Ammon's horn (tissue), 1 donor: ENCODE measurements at places on chromosomes 3 and 15.

GRCh38 chr3:58176185-58176530 is 34.6 kb downstream of the DNASE1L3 start:
- DNase-seq = no peak

GRCh38 chr3:26205475-26205874 is 415.6 kb downstream of the OXSM start:
- no peak for DNase-seq

DNA sequence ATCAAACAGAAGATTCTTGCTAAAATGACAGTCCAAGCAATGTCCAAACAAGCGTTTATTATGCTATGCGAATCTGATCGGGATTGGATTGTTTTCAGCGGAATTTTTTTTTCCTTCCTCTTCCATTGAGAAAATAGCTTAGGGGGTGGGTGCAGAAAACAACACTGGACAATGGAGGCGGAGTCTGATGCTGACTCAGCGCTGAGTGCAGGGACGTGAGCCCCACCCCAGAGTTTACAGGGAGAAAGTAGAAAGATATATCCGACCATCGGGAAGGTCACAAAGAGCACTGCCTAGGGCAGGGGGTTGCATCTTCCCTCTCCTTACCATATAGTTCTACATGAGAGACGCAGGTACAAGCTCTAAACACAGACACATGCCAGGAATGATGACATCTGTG is 117.0 kb downstream of the FOXP1 start:
- peak; percentile 43 for DNase-seq

DNA sequence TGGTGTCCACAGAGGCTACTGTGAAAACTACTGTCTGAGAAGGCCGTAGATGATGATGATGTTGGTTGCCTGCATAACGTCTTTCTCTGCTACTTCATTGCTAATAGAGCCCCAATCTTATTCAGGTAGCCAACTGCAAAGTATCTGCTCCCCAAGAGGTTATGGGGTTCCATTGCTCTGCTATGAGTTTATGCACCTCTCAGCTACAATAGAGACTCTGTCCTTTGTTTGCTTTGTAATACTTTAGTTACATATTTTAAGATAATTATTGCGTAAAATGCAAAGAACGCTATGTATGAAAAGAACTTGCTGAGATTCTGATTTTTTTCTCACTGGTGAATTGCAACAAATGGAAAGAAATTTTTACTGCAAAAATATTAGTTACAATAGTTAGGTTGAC is 27.8 kb upstream of the GMPPB start:
- DNase-seq = no peak

DNA sequence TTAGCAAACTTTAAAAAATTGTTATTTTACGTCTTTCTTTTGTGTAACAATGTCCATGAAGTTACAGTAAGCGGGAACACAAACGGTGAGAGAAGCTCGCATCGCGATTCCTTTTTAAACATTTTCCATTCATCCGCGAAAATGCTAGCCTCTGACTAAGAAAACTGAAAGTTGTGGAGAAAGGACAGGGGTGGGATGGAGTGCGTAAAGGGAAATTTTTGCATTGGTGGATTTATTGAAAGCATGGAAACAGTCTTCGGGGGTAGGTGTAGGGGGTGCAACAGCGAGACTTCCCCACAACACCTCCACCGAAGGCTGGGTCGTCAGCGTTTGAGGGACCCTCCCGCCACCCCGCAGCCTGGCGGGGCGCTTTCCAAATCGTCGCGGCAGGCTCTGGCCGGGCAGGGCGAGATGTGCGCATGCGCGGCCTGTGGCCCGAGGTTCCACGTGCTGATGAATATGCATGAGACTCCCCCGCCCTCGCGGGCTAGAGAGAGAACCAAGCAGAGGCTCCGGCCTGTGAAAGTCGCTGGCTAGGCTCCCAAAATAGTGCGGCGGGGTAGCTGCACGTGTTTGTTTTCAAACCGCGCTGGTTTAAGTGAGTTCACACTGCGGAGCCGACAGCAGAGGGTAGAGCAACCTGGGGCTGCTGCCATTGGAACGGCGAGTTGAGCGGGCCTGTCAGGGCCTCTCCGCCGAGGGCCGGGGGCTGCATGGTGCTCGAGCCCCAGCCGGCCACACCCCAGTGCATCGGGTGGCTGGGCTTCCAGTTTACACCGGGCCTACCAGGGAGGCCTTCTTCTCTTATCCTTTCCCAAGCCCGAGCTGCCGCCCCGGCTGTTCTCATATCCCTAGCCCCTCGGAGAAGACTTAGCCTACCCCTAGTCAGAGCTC is 9.9 kb downstream of the ZIC1 start:
- peak; percentile 94 for DNase-seq

DNA sequence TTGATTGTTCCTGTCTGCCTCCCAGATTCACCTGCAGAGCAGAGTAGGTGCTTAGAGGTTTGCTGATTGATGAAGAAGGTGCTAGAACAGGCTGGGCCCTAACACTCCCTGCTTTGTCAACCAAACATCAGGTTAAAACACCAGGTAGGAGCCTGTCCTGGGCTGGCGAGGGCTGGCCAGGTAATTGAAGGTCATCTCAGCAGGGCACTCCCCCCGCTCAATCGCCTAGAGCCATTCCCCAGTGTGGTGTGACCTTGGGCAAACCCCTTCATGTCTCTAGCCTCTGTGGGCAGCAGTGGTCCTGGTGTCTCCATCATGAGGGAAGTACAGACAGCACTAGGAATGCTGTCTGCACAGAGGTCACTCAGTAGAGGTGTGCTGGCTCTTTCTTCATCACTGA is 88.3 kb downstream of the KLF15 start:
- no peak for DNase-seq

- no peak for DNase-seq
Observed at GRCh38 chr3:144394032-144394431, 422.4 kb downstream of the DIPK2A start.

DNA sequence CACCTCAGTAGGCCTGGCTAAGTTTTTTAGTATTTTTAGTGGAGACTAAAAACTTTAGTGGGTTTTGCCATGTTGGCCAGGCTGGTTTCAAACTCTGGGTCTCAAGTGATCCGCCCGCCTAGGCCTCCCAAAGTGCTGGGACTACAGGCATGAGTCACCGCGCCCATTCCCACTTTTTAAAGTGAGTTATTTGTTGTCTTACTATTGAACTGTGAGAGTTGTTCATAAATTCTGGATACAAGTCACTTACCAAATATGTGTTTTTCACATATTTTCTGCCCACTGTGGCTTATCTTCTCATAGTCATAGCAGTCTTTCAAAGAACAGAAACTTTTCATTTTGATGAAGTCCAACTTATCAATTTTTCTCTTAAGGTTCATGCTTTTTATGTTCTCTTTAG is 29.9 kb upstream of the SPSB4 start:
- DNase-seq = no peak

DNA sequence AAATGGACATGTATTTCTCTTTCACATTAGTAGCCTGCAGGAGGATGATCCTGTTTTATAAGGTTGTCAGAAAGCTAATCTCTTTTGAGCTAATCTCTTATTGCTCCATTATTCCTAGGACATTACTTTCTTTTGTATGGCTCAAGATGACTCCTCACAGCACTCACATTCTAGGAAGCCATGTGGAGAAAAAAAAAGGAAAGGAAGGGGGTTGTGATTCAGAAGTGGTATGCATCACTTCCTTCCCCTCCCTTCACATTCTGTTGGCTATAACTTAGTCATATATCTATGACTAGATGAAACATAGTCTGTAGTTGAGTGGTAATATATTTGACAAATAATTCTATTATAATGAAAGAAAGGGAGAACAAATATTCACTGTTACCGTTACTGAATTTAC is 168.8 kb upstream of the TTC14 start:
- DNase-seq = no peak

- no peak for DNase-seq
Observed at GRCh38 chr3:41093476-41093875, 105.8 kb upstream of the CTNNB1 start.

DNA sequence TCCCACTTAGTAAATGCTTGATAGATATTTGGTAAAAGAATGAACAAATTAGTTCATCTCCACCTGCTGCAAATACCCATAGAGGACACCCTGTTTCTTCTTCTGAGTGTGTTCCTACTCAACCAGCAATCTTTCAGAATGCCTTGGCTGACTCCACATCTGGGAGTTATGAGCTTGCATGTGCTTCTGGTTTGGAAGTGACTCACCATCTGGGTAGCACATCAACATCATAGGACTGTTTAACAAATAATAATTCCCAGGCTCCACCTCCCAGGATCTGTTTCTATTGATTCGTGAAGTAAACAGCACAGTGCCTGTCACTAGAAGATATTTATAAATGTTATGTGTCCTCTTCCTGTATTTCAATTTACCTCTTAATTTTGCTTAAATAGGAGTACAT is 580.1 kb downstream of the ROBO2 start:
- no peak for DNase-seq

DNA sequence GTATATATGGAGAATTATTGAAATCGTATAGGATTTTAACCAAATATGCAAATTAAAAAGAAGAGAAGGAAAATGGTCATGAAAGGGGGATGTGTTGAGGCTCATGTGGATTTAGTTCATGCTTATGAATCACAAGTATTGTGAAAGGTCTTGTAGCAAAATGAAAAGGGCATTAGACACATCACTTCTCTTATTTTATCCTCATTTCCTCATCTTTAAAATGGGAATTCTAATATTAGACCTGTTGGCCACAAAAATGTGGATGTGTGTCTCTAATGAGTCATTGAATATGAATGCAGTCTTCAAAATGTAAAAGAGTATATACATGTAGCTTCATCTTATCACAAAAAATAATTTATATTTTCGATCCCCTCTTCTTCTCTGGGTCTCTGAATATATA is 14.9 kb upstream of the ALCAM start:
- no peak for DNase-seq

DNA sequence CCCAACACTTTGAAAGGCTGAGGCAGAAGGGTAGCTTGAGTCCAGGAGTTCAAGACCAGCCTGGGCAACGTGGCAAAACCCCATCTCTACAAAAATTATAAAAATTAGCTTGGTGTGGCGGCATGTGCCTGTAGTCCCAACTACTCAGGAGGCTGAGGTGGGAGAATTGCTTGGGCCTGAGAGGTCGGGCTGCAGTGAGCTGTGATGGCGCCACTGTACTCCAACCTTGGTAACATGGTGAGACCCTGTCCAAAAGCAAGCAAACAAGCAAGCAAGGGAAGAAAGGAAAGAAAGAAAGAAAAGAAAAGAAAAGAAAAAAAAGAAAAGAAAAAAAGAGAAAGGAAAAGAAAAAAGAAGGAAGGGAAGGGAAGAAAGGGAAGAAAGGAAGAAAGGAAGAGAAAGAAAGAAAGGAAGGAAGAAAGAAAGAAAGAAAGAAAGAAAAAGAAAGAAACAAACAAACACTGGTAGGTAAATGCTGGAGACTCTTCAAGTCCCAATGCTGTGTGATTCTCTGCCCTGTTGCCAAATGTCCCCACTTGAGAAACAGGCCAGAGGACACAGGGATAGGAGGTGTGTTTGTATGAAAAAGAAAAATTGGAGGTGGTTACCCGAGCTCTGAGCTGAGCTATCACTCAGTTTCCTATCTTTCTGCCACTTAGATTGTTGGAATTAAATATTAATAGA is 121.1 kb downstream of the RAB11A start:
- no peak for DNase-seq

DNA sequence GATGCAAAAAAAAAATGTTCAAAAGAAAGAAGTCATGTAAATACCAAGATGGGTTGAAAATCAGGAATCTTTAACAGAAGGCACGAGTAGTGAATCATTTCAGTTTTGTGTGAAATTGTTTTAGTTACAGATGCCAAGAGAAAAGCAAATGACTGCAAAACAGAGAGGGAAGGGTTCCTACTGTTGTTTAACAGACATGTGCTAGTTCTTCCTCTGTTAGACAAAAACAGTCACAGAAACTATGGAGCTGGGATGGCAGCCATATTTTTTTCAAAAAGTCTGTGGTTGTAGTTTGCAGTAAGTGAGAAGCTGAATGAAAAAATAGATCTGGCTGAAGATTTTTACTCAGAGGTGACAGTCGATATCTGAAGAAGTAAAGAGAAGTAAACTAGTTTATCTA is 511.9 kb downstream of the ZIC1 start:
- DNase-seq = peak; percentile 25

DNA sequence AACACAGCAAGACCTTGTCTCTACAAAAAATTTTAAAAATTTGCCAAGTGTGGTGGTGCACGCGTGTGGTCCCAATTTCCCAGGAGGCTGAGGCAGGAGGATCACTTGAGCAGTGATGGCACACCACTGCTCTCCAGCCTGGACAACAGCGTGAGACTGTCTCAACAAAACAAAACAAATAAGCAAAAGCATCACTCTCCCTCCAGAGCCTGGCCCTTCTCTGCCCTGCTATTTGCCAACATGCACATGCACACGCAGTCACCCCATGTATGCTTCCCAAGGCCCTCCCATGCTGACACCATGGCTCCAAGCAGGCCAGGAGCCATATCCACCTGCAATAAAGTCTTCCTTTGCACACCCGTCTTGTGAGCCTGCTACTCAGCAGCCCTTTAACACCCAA is 2.1 kb downstream of the KIF9 start:
- DNase-seq = no peak

DNA sequence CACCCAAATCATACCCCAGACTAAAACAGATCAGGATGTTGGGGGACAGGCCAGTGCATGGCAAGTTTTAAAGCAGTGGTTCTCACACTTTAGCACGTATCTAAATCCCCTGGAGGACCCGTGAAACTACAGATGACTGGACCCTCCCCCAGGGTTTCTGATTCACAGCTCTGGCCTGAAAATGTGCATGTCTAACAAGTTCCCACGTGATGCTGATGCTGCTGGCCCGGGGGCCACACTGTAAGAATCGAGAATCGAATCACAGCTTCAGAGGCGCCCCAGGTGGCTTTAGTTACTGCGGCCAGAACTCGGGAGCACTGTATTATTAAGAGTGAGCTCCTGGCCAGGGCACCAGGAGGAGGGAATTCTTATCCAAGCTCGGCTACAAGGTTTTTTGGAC is 11.6 kb downstream of the ADAMTS17 start:
- DNase-seq = no peak

DNA sequence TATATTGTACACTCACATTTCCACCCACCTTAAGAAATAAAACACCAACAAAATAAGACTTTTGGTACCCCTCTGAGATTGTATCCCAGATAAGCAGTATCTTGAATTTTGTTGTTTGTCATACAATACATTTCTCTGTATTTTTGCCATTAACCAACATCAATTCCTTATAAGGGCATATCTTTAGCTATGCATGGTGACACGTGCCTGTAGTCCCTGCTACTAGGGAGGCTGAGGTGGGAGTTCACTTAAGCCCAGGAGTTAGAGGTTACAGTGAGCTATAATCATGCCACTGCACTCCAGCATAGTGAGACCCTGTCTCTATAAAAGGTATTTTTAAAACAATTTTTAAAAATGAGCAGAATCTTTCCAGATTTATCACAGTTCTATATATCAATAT is 32.5 kb upstream of the STXBP5L start:
- DNase-seq = no peak

DNA sequence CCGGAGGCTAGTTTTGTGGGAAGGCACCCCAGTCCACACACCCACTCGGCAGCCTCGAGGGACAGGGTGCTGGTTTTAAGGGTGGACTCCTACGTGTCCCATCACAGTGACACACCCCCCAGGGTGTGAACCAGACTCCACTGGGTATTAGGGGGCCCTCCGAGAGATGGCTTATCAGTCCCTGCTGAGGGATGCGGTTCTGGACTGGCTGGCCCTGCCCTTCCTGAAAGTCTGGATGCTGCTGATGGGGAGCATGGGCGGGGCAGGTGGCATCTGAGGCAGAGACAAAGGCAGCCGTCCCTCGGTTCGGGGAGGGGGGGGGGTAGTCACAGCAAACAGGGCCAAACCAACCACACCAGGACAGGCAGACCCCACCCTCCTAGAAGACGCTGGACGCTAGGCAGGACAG is 939 bp upstream of the ULK3 start:
- DNase-seq = no peak

GRCh38 chr3:13217736-13218540 is 144.7 kb upstream of the IQSEC1 start:
- DNase-seq = no peak
